SJSA1 (cell line): ENCODE measurements at places on chromosomes 7 and 10. TPM values are rescaled to one million over a fixed set of nuclear protein-coding genes. Genes with fewer than 3 reads are reported as not detected.

Gene FEZF1
- total RNA-seq, result not detected in 2 replicates

Gene LIPK
- total RNA-seq, result not detected in 2 replicates

GRCh38 chr7:126541406-126541805, 711.3 kb downstream of the GRM8 start:
- DNase-seq, result no peak

DNA sequence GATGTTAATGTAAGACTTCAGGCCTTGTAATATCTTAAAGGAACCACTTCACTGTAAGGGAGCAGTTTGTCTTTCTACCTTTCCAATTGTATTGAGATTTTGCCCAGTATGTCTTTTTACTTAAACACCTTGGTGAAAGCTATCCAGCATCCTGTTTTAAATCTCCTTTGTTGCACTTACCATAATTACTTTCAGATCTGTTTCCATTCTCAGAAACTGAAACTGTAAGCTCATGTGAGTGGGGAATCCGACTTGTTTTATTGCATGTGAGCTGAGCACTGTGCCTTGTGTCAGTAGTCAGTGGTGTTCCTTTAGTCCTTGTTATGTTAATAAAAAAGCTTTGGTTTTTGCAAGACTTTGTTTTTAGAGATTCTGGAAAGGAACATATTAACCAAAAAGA, 42.2 kb downstream of the BMPR1A start:
- DNase-seq, result no peak

DNA sequence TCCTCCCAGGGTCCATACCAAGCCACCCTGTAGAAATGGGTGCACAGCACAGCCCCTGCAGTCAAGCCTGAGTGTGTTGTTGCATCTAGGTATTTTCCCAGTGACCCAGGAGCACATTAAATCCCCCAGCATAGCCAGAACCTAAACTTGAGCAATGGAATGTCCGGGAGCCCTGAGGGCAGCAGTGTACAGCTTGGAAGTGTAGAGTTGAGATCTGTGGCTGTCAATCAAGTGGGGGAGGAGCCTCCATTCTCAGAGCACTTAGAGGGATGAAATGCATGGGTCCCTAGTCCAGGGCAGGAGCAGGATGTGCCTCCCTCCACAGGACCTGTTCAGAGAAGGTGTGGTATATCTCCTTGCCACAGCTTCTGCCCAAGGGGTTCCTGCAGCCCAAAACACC, 885.1 kb downstream of the CCSER2 start:
- no peak for DNase-seq

- no peak for DNase-seq
Measured at GRCh38 chr7:68224041-68224741, 1227.6 kb downstream of the TYW1 start.

- no peak for DNase-seq
Measured at GRCh38 chr7:27763983-27764508, 24.1 kb downstream of the TAX1BP1 start.

DNA sequence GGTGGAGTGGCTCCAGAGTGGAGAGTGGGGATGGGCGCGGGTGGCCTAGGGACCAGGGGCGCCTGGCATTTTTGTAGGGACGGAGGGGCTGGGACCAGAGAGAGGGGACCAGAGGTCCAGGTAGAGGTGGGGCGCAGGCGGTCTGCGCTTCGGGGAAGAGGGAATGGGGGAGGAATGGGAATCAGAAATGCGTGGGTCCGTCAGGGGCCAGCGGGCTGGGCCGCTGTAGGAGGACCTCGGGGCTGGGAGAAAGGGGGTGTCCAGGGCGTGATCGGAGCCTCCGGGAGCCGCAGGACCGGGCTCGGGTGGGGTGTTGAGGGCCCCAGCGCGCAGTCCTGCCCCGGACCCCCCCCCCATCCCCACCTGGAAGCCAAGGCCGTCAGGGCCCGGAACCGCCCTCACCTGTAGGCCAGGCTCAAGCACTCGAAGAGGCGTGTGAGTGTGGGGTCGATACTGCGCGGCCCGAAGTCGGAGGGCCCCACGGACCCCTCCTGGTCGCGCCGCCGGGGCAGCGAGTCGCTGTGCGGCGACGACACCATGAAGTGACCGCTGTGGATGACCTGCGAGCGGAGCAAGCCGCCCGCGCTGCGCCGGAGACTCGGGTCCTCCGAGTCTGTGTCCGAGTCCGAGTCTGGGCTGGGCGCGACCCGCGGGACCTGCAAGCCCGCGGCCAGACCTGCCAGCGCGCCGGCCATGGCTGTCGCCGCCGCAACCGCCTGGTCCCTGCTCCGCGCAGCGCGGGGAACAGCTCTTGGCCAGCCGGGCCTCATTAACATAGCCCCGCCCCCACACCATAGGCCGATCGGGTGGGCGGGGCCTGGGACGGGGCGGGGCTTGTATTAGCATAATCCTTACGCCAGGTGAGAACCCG, at the start of gene MLXIPL:
Gene MLXIPL, minus strand, starts transcription at position 725 of the 871 bp plus-strand sequence. Its CDS starts 30 bp downstream, at position 695.
- peak; percentile 40 for DNase-seq

DNA sequence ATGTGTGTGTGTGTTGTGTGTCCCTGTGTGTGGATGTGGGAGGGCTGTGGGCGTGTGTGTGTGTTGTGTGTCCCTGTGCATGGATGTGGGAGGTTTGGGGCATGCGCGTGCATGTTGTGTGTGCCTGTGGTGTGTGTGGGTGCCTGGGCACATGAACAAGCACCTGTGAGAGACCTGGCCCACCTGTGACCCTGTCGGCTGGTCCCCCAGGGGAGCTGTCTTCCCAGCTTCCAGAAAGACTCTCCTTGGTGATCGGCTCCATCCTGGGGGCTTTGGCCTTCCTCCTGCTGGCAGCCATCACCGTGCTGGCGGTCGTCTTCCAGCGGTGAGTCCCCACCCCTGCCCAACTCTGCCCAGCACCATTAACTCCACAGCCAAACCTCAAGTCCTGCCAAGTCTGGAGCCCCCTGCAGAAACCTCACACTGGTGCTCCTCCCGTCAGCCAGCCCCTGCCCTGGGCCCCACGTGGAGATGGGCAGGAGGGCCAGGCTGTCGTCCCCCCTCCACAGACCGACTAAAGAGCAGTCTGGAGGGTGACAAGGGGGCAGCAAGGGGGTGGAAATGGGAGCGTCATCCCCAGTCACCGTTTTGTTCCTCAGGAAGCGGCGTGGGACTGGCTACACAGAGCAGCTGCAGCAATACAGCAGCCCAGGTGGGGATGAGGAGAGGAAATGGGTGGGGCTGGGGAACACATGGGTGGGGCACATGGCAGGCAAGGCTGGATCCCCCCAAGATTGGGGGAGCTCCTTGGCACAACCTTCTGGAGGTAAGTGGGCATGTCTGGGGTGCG, 12.7 kb downstream of the EPHB6 start:
- DNase-seq, result no peak
